Colonic mucosa (tissue), 4 donors: ENCODE measurements at places on chromosomes 13 and 19.

DNA sequence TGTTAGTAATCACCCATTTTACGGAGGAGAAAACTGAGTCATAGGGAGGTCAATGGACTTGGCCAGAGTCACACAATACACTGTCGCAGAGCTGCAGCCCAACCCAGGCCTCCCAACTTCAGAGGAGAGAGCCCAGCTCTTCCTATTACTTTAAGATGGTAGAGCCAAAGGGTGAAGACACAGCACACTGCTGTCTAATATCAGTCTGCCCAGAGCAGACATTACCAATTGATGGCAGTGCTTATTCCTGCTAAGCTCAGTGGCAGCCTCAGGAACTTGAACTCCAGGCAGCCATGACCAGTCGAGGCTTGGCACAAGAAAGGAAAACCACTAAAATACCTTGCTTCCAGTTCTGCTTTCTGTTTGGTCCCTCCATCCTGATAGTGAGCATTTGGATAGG, 18.4 kb downstream of the TMEM150B start:
- no peak for DNase-seq

DNA sequence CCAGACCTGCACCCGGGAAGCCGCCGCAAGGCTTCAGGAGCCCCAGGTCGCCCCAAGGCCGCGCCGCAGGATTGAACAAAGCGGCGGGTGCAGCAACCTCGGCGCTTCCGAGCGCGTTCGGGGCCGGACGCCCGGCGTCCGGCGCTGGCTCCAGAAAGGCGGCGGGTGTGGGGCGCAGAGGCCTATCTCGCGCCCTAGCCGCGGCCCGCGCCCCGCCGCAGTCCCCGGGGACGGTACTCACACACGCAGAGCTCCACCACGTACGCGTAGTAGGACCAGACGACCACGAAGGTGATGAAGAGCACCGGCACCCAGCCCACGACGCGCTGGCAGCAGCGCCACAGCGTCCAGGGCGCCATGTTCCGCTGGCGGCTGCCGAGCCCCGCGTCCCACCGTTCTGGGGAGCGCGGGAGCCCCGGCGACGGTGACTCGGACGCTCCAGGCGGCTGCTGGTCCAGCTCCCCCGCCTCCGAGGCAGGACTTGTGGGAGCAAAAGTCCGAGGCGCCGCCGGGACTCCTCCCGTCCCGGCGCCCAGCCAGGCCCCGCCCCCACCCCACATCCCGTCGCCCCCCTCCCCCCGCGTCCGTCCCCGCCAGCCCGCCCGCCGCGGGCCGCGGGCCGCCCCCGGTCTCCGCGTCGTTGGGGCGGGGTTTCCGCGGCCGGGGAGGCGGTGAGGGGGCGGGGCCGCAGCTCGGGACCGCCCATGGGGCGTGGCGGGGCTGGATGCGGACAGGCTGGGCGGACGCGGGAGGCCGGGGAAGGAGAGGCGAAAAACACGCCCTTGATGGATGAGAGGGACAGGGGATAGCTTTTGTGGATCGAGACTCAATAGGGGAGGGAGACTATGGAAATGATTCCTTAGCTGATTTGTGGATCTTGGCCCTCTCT, at the start of gene ZDHHC20:
TSS of gene ZDHHC20 (minus strand) at position 491 of the 889 bp plus-strand sequence. CDS start at position 359, 132 bp downstream.
- DNase-seq = peak; percentile 94

DNA sequence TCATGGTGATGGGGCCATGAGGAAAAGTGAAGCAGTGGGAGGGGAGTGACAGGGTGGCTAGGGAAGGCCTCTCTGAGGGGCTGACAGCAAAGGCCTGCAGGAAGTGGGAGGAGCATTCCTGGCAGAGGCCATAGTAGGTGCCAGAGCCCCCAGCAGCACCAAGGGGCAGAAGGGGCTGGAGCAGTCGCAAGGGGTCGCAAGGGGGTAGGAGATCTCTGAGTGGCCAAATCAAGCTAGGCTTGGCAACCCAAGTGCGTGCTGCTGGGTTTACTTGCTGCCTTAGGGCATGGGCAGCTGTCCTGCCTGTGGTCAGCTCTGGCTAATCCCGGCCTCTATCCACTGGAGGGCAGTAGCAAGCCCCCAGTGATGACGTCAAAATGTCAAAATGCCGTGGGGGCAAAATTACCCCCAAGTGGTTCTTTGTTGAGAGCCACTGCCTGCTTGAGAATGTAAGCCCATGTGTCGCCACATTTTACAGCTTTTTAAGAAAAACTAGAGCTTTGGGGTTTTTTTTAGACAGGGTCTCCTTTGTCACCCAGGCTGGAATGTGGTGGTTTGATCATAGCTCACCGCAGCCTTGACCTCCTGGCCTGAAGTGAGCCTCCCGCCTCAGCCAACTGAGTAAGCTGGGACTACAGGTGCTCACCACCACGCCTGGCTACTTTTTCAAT, 11.8 kb downstream of the CCDC97 start:
- DNase-seq = no peak

- no peak for DNase-seq
Observed at GRCh38 chr13:39955560-39955959, 300.1 kb downstream of the COG6 start.

DNA sequence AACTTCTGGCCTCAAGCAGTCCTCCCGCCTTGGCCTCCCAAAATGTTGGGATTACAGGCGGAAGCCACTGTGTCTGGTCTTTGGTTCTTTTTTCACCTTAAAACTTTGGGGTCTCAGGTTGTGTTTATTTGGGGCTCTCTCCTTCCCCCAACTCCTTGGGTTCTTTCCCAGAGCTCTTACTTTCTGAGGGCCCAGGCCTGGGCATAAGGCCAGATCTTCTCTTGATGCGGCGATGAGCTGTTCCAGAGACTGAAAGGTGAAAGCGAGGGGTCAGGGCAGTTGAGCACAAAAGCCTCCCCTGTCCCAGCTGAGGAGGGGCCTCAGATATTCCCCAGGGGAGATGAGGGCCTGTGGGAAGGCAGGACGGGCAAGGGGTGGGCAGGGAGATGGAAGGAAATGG, 7.1 kb downstream of the POLR1G start:
- DNase-seq = no peak

DNA sequence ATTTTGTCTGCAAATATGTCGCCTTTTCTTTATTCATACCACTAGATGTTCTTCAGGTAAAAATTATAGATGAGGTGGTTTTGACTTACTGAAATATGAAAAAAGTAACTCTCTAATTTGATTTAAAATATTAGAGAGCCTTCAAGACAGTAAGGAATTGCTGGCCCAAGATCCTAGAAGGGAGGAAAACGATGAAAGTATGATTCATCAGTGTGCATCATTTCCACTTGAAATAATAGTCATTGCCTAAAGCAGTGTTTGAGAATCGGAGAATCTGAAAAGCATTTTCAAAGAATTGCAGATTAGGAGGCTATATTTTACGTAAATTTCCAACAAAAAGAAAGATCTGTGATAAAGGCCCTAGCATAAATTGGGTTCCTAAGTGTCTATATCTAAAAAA, 1707.9 kb upstream of the PRR20A start:
- no peak for DNase-seq

DNA sequence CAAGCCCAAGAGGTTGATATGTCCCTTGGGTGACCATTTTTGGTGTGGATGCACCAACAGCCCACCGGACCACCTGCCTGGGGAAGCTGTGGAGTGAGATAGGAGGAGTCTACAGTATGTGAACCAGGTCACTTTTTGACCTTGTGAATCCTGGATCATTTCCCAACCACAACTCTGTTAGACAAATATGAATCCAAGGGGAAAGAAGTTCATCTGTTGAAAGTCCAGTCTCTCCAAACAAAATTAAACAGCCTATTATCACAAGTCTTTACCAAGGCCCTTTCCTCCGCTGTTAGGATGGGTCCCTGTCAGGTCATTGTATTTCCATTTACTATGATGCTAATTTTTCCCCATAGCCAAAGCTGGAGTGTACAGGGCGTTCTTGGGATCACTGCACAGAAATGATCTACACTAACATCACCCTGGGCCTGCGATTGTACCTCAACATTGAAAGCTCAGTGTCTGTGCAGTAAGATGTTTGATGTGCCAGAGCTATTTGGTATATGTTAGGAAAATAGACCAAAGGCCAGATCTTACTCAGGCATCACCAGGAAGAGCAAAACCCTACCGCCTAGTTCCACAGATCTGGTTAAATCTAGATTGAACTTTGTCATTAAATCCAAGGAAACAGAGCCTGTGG, 117.1 kb downstream of the STARD13 start:
- DNase-seq = no peak

DNA sequence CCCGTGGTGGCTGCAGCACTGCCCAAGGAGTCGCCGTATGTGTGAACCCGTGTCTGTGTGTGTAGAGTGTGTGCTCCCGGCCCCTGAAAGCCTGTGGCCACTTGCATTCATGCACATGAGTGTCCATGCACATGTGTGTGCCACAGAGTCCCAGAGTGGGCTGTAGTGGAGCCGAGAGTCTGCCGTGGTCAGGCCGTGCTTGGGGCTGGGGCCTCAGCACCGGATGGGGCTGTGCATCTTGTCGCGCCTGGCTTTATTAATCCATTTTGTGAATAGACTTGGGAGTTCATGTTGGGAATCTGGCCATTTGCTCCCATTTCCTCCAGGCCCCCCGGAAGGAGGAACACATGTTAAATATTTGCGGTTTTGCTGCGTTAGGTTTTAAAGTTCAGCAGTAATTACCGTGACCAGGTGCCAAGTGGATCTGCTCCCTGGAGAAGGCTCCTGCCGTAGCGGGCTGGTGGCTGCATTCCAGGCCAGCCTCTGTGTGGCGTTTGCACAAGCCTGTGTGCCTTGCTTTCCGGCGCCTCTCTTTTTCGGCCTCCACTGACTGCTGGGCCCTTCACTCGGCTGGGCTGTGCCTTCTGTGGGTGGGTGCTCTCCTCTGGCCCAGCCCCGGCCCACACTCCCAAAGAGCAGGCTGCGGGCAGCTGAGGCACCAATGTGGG, 69.2 kb upstream of the KCTD15 start:
- no peak for DNase-seq

DNA sequence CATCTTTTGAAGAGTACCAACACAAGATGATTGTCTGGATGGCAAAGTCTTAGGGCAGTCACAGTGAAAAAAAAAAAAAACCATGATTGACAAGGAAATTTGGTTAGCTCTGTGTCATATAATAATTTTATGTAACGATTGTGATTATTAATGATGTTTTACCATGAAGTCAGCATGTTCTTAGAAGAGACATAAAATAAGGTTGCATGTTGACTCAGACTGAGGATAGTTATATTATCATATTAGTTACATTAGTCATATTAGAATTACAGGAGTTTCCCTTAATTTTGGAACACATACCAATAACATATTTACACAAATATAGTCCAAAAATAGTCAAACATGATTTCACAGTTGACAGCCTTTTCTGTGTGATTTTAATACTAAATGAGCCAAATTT, 5.7 kb downstream of the ZNF431 start:
- DNase-seq = no peak

DNA sequence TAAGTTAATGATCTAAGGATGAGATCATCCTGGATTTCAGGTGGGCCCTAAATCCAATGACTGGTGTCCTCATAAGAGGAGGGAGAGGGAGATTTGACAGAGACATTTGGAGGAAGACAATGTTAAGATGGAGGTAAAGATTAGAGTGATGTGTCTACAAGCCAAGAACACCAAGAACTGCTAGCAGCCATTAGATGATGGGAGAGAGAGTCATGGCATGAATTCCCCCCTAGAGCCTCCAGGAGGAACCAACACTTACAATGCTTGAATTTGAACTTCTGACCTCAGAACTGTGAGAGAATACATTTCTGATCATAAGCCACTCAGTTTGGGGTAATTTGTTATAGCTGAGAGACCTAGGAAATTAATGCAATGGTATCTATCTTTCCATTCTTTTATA, 68.1 kb upstream of the RFXAP start:
- DNase-seq = no peak

DNA sequence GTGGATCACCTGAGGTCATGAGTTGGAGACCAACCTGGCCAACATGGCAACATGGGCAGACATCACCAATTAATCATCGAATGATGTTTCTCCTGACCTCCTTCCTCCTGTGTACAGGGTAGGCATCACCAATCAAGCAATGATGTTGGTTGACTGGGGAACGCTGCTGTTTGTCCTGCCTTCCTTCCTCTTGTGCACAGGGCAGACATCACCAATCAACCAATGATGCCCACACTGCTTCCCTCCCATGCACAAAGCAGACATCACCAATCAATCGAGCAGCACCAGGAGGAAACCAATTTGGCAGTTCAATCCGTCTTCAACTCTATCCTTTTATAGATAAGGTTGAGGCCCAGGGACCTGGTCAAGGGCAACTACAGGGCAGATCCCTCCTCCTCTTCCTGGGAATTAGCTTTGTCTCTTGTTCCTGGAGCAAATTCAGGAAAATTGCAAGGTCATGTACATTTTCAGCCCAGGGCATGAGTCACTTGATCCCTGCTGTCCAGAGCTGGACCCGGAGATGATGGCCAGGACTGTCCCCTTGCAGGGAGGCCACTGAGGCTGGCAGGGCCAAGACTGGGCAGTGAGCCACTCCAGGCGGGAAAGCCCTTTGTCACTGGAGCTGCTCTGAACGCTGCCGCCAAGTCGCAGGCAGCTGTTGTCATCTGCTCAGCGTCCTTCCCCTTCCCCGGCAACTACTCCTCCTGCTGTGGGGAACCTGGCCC, 5.3 kb upstream of the CSNK1G2 start:
- no peak for DNase-seq

DNA sequence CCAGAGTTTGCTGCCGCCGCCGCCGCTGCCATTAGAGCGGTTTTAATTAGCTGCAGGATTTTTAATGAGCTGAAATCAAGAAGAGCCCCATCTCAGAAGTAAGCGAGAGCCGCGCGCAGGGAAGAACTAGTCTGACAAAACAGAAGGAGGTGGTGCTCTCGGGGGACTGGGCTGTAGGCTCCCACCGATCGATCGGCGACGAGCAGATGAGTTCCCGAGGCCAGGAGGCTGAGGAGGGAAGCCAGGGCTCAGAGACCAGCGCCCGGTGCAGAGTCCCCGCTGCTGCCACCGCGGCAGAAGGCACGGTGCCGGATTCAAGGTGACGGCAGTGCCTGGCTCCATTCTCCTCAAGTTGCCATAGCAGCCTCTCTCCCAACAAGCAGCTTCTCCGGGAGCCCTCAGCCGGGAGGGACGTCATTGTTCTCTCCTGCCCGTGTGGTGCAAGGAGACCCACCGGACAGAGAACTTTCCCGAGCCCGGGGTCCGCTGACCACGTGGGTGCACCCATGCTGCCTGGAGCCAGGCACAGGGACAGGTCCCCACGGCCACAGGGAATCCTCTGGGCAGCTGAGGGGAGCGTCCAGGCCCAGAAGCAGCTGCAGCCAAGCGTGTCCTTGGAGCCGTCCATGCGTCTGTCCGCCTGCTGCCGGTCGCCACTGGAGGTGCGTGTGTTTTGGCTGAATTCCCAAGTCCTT, 62.9 kb downstream of the CHST8 start:
- no peak for DNase-seq

DNA sequence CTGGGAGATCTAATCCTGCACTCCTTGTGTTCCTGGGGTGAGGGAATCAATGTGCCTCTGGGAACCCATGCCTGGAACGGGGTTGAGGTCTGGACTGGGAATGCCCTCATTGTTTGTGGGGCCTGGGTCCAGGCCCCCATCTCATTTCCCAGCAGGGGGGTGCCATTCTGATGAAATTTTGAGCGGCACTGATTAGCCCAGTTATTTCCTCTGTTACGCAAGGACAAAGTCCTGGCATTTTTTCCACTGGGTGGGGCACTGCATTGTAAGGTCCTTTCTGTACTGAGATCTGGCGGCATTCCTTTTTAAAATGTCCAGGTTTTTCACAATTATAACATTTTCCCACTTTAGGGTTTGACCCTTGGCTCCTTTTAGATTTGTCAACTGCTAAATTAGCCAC, 14.8 kb downstream of the FPR3 start:
- DNase-seq = no peak
